ENCODE measurements at places on chromosomes 7 and 10.

DNA sequence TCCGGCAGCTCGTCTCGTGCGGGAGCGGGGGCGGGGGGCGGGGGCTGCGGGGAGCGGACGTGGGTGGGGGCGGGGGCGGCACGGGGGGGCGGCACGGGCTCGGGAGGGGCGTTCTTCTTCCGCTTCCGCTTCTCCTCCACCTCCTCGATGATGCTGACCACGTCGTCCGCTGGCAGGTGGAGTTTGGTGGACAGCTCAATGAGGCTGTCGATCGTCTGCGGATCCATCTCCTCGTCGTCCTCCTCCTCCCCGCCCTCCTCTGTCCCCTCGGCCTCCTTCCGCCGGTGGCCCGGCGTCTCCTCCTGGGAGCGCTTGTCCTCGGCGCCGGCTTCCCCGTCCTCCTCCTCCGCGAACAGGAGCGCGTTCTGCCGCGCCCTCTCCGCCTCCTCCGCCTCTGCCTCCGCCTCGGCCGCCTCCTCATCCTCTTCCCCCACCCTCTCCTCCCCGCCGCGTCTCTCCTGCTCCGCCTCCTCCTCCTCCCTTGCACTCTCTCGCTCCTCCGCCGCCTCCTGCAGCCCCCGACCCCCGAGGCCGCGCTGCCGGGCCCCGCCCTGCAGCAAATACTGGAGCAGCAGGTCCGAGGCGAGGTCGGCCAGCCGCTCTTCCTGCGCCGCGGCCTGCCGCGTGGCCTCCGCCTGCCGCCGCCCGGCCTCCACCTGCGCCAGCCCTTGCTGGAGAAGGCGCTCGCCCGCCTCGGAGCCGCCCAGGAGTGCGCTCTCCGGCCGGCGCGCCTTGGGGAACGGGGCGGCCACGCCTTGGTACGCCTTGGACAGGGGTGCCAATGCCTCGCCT, 1.9 kb downstream of the VGF start:
- DNase-seq, result no peak

DNA sequence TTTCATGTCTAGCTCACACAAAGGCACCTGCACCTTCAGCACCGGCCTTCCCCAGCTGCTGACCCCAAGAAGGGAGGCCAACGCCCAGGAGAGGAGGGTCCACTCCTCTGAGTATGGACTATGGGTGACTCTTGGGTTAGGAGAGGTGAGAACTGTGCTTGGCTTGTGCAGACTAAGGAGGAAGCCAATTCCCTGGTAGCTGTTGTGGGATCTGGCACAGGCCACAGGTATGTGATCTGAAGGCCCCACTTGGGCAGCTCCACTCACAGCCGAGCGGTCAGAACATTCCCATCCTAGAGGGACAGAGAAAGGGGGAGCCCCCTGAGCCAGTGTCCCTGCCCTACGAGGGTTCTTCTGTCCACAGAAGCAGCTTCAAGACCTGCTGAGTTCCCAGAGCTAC, 52.8 kb upstream of the FIGNL1 start:
- no peak for DNase-seq

DNA sequence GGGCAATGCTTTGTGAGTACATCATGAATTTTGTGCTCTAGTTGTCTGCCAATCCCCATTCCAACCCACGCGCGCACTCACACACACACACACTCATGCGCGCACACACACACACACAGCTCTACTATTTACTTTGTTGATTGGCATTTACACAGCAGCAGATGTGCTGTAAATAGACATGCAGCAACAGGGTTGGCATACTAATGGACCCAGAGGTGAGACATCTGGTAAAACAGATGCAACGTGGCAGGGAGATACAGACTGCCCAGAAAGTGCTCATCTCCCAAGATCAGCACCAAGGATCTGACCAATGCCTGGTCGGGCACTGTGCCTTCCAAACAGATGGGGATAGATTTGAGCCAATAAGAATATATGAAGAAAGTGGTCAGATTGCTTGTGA, 873.0 kb downstream of the SORCS3 start:
- no peak for DNase-seq

- no peak for DNase-seq
Observed at GRCh38 chr7:139827042-139827441, 2.0 kb upstream of the TBXAS1 start.

- DNase-seq, result peak; percentile 91
Observed at GRCh38 chr10:75395066-75395931, 6.3 kb downstream of the ZNF503 start.

DNA sequence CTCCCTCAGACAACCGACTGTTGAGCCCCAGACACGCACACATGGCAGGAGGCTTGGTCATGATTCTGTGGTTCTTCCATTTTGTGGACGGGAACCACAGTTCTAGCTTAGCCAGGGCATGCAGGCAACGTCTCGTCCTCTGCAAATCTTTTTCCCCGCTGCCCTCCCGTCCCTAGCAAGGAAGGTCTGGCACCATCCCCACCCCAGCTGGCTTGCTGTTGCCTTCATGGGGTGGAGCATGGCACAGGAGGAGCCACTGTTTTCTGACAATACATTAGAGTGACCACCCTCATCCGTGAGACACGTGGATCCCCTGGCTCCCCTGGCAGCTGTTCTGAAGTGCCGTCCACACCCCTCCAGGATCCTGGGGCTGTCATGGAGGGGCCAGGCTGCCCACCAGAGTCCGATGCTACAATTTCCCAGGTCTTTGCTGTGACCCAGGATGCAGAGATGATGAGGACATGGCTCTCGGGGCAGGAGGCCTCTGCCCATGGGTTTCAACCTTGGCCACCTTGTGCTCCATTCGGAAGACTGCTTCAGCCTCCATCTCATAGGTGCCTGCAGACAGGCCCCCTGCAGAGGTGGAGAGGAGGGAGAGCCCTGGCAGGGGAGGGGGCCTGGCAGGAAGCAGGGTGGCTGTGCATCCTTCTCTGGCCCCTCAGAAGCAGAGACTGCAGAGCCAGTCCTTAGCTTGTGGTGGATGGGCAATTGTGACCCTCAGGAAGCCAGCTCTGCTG, 233.6 kb downstream of the GLRX3 start:
- no peak for DNase-seq

- DNase-seq, result no peak
Observed at GRCh38 chr7:127047521-127047920, 205.2 kb downstream of the GRM8 start.

DNA sequence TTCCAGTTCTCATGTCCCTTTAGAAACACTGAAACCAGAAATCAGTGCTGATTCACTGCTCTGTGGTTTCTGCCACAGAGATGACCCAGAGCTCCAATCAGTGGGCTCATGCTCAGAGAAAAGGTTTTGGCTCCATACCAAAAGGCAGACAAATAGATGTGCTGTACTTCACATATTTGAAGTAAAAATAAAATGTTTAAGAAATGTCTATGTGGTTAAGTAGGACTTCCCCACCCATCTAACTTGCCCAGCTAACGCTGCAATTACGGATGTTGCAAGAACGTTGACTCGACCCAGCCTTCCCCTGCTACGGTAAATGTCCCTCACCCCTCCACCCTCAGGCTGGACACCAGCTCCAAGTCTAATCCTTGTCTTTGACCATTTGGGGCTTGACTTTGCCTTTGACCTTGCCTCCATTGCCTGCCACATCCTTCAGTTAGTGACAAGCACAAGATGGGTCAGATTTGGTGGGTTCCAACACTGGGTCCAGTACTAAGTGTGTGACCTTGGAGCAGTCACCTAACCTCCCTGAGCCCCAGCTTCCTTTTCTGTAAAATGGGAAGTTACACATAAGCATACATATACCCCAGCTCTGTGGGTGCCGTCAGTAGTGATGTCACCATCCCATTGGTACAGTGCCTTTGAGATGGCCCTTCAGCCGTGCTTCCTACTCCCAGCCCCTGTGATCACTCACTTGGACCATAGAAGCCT, 95.8 kb downstream of the CHST15 start:
- DNase-seq, result no peak

DNA sequence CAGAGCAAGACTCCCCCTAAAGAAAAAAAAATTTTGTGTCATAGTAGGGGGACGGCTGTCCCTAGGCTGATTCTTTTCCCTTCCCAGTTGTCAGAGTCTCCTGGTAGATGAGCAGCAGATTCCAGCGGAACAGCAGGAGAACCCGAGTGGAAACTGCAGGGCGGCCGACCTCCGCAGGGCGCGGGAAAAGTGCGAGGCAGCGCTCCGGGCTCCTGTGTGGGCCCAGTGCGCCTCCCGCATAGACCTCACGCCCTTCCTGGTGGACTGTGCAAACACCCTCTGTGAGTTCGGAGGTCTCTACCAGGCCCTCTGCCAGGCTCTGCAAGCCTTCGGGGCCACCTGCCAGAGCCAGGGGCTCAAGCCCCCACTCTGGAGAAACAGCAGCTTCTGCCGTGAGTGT, 46.0 kb downstream of the ZAN start:
- DNase-seq, result no peak

DNA sequence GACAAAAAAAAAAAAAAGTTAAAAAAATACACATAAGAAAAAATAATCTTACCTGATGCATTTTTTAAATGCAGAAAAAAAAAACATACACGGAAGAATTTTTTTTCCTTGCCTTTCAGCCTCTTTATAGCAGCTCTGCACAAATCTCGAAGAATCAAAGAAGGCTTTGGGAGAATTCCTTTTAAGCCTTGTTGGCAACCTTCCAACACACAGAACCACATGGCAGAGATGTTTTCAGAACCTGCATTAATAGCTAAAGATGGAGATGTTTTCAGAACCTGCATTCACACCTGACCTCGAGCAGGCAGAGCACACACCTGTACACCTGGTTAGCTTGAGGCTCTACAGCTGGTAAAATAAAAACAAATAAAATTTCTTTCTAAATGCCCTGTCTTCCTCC, 65.6 kb downstream of the DOCK4 start:
- DNase-seq, result no peak

DNA sequence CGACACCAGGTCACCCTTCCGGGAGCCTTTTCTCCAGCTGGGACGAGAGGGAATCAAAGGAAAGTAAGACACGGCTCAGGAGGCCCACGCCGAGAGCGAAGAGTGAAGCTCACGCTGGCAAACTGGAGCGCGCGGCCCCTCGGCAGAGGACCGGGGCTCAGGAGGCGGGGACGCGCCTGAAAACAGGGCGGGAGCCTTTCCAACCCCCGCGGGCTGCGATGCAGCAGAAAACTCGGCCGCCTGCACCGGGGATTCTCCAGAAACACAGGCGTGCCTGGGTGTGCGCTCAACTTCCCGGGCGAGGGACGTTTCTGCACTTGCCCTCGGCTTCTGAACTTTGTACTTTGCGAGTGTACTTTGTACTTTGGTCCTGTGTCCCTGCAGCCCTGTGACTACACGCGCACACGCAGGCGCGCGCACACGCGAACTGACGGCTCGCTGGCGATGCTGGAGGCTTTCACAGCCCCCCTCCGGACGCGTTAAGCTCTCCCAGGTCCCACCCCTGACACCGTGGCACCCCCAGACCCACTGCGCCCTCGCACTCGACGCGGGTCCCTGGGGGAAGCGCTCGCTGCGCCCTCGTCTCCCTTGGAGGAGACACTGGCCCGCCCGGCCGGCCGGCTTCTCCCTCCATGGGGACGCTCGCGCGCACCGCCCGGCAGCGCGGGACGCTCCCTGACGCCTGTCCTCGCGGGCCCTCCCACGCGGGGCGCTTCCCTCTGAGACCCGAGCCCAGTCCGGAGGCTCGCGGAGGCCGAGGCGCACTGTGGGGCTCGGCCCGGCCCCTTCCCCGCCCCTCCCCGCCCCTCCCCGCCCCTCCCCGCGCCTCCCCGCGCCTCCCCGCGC, 588 bp upstream of the PAOX start:
- DNase-seq, result peak; percentile 75

DNA sequence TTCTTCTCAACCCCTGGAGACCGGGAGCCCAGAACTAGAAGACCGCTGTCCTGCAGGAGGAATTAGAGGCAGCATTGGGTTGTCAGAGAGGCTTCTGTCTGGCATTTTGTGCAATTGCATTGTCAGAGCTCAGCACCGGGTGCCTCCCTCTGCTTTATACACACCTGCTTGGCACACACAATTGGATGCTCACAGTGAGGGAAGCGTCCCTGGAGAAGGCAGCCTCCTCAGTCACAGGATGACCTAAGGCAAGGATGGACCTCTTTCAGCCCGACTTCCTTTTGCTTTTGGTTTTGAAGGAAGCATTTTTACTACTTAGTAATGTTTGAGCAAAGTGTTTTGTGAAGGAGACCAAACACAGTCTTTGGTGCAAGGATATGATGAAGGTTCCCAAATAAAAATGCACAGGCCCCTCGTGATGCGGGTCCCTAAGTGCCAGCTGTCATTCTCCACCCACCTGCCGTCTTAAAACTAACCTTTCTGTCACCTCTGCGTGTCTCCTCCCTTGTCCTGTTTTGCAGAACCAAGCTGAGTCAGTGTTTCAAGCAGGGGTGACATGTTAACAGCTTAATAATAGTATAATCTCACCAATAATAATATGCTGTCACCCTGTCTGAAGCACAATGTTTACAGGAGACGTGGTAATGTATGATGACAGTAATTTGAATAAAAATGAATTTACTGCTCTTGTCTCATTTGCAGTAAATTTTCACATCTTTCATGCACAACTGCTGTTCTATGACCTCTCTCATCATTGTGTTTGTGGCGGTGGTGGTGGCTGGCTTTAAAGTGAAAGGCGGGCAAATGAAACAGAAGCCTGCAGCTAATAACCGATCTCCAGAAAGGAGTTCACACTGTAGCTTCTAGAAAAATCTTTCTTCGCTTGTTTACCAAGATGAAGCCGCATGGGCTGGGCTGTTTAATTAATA, 430.2 kb upstream of the MKI67 start:
- DNase-seq, result no peak

DNA sequence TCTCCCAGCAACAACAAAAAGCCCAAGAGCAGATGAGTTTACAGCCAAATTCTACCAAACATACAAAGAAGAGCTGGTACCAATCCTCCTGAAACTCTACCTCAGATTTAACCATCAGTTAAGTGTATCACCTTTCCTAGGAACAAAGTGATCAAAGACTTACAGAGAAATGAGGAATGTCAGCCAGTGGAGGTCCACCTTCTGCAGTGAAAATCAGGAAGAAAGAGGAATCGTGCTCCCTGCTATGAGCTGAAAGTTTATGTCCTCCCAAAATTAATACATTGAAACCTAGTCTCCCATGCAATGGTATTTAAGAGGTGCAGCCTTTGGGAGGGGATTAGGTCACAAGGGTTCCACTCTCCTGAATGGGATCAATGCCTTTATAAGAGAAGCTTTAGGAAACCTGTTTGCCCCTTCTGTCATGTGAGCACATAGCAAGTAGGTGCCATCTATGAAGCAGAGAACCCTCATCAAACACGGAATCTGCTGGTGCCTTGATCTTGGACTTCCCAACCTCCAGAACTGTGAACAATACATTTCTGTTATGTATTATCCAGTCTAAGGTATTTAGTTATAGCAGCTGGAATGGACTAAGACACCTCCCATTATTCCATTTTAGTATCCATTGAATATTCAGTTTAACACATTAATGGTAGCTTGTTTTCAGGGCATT, 139.0 kb upstream of the FZD8 start:
- DNase-seq, result no peak
